ENCODE measurements at places on chromosomes 1 and 21. TPM values are rescaled to one million over a fixed set of nuclear protein-coding genes. Genes with fewer than 3 reads are reported as not detected.

- peak; percentile 74 for DNase-seq
Observed at GRCh38 chr1:206734499-206735142, 36.0 kb upstream of the IL19 start.

- no peak for DNase-seq
Observed at GRCh38 chr1:58248791-58249190, 297.7 kb downstream of the OMA1 start.

DNA sequence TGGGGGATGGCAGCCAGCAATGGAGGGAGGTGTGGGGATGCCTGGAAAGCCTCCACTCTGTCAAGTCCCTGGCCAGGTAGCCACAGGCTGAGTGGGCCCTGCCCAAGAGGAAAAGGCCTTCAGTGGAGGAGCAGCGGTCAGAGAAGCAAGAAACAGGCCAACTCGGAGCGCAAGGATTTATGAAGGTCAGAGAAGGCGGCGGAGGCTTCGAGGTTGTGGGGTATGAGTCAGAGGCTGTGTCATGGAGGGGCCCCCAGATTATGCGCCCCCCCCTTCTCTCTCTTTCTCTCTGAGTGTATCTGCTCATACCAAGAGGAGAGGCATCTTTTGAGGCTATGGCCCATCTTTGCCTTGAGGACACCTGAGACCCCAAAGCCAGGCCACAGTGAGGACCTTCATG, 99.5 kb downstream of the CASZ1 start:
- DNase-seq = no peak

SFT2D2 gene
- 60.2 TPM for total RNA-seq

DNA sequence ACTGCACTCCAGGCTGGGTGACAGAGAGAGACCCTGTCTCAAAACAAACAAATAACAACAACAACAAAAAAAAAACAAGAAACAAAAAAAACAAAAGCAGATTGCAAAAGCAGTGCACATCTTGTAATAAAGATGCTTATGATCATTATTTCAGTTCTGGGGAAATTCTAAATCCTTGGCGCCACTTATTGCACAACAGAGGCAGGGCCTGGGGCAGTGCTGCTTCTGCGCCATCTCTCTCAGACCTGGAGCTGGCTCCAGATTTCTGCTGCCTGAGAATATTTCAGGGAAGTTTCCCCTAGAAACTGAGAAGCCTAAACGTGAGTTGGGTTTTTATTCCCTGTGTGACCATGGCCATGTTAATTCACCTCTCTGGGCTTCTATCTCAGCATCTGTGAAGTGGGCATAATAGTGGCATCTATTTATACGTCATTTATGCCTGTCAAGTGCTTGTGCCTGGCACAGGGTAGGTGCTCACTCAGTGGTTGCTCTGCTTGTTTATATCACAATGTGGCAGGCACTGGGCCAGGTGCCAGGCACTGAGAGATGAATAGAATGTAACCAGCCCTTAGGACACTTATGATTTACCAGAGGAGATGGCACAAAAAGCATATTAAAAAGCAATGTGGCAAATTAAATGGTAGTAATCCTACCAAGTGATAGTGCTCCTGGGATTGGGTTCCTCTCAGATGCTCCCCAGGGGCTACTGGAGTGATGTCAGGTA, 67.9 kb downstream of the MDM4 start:
- no peak for DNase-seq

DNA sequence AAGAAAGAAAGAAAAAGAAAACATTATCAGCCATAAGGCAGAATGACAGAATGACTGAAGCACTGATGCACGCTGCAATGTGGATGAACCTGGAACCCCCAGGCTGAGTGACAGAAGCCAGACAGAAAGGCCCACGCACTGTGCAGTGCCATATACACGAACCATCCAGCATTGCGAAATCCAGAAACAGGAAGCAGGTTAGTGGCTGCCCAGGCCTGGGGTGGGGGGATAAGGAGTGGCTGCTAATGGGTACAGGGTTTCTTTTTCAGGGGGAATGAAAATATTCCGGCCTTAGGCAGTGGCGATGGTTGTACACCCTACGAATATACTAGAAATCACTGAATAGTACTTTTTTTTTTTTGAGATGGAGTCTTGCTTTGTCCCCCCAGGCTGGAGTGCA, 57.0 kb downstream of the CHD5 start:
- no peak for DNase-seq

DNA sequence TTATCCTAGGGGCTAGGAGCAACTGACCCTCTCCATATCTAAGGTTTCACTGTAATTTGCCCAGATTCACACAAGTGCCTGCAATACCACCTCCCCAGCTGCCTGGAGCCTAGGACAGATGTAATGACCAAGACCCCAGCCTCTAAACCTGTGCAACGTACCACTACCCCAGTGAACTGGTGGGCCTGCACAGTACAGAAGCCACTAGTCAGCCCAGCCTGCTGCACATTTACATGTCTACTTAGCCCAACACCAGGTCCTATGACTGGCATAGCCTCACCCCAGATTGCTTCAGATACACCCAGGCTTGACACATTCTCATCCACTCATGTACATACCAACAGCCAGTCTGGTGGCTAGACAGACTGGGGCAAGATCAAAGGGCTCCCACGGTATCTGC, 1336.6 kb downstream of the BRINP3 start:
- DNase-seq = no peak

DNA sequence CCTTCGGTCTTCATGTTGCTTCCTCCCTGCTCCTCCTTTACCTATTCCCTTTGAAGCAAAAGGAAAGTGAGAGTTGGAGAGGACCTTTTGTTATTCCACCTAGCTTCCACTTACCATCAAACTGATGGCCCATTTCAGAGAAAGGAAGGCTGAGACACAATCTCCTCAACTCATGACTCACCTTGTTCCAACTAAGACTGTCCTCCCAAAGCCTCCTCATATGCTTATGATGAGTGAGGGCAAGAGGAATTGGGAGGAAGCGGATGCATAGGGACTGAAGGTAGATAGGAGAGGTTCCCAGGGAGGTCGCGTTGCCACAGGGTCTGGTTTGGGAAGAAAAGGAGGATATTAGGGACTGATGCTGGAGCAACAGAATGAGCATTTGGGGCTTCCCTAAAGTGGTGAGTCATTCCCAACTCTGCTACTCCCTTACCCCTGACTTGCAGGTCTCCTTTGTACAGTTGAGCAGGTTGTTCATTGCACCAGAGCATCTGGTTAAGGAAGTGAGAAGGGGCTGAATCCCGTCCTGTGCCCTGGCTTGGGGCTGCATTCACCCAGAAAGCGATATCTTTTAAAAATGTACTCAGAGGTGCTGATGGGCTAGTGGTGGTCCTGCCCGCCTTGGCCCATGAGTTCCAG, 35.0 kb downstream of the LGR6 start:
- DNase-seq = no peak

PPP1R12B gene
- 21.9 TPM for total RNA-seq

S100A7A gene
- not detected for total RNA-seq

GRCh38 chr1:214380396-214380795, 99.4 kb downstream of the SMYD2 start:
- DNase-seq = no peak

- DNase-seq = no peak
Observed at GRCh38 chr1:19029191-19030085, 73.0 kb upstream of the IFFO2 start.

DNA sequence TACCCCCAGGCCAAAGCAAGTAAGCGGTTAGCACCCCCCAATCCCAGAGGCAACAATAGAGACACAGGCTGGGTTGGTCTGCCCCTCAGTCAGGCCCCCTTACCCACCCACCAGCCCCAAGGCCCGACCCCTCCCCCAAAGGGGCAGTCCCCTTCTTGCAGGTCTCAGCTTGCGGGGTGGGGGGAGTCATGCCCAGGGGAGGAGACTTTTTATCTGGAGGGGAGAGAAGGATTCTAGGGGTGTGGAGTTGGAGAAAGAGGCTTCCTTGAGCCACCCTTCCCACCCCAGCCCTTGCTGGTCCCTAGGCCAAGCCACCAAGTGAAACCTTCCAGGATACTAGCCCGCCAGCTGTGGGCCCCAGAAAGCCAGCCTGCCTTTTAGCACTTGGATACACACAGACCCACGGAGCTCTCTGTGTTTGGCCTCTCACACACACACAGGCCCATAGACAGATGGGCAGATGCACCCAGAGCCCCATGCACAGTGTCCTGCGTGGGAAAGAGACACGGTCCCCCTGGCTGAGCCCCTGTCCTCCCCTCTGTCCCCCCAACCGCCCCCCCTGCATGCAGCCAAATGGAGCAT, 7.1 kb downstream of the TMEM54 start:
- DNase-seq = no peak

- DNase-seq = no peak
Observed at GRCh38 chr1:229507502-229507901, 639 bp downstream of the NUP133 start.

DNA sequence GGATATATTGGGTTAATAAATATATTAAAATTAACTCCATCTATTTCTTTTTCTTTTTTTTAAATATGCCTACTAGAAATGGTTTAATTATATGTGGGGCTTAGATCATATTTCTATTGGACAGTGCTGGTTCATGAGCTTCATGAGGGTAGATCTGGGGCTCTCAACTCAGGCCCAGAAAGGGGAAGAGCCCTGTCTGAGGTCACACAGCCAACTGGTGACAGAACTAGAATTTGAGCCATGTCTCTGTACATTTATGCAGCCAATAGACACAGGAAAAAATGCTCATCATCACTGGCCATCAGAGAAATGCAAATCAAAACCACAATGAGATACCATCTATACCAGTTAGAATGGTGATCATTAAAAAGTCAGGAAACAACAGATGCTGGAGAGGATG, 5.1 kb upstream of the EPHB2 start:
- DNase-seq = no peak

DNA sequence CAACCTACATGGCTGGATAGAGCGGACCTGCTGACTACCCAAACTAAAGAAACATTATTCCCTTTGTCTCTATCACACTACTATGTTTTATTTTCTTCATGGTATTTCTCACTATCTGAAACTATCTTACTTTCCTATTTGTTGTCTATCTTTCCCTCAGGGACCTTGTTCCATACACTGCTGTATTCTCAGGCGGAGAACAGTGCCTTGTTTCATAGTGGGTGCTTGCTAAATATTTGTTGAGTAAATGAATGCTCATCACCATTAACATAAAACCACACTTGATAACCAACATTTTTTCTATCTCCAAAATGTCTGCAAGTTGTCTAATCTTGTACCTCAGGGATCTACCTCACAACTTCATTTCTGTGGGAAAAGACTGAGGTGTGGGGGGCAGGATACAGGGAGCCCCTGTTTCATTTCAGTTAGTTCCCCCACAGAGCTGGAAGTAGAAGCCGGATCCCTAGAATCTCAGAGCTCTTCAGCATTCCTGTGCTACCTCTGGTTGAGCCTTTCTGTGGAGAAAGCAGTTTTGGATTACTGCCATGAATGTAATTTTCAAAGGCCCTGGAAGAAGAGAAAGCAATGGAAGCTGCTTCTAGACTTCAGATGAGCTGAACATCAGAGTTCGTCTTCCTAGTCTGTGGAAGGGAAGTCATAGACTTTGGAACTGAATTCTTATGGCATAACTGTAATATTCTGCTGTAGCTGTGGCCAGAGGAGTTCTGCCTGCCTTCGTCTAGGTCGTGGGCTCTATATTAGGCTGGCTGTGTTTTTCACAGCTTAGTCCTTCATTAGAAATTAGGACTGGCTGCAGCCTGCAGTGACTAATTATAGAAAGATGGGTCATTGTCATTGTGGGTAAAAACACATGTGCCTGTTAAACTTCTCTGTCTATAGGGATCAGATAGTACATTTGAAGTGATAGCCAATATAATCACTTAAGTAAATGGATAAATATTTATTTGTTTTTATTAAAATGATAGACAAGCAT, 293.2 kb upstream of the SGIP1 start:
- DNase-seq = no peak

- peak; percentile 56 for DNase-seq
Observed at GRCh38 chr1:16905110-16905867, 9.5 kb downstream of the RNU1-2 start.

ST3GAL3 gene
- 23.3 TPM for total RNA-seq

SYPL2 gene
- not detected for total RNA-seq

DNA sequence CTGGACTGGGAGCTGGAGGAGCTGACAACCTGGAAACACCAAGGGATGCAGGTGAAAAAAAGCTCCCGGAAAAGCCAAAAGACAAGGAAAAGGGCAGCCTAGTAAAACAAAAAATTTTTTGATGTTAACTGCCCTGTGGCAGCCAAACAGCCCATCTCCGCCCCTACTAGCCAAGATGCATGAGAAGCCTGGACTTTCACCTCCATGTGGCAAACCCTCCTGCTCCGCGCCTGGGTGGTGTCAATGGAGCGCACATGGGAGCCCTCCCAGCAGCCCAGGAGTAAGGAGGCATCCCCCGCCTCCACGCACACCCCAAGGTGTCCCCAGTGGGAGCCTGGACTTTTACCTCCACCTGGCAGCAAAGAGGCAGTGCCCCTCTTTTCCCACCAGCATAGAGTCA, 30.5 kb downstream of the LEMD1 start:
- no peak for DNase-seq

- no peak for DNase-seq
Observed at GRCh38 chr1:228225165-228225710, 17.4 kb downstream of the OBSCN start.

GRCh38 chr1:103170609-103171008, 62.3 kb upstream of the COL11A1 start:
- no peak for DNase-seq

GRCh38 chr1:217506878-217507277, 124.0 kb downstream of the GPATCH2 start:
- no peak for DNase-seq

GRCh38 chr1:243748706-243749283, 101.2 kb downstream of the AKT3 start:
- peak; percentile 50 for DNase-seq

FCRL5 gene
- total RNA-seq = 0.11 TPM

- no peak for DNase-seq
Observed at GRCh38 chr1:199490769-199491527, 536.6 kb upstream of the NR5A2 start.

DNA sequence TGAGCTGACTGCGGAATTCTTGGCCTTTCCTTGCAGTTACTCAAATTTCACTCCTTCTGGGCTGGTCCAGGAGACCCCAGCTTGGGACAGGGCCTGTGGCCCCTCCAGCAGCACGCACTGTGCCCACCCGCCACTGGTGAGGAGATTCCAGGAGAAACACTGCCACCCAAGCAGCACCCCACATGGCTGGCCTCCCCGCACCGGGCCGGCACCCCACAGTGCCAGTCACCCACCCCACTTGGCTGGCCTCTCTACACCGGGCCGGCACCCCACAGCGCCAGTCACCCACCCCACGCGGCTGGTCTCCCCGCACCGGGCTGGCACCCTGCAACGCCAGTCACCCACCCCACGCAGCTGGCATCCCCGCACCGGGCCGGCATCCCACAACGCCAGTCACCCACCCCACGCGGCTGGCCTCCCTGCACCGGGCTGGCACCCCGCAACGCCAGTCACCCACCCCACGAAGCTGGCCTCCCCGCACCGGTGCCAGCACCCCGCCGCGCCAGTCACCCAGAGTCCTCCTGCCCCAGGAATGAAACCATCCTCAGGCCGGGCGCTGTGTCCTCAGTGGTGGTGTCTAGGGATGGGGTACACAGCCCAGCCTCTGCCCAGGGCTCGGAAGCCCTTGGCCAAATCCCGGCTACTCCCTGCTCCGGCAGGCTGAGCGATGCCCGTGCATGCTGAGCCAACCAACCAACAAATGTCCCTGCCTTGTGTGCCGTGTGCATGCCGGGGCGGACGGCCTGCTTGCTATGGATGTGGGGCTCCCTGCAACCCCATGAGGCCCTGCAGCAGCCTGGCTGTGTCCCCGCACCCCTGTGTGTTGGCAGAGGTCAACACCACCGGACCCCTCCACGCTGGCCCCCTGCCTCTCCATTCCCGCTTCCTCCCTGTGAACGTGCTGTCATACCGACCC, 38.6 kb upstream of the TSPEAR start:
- DNase-seq = no peak

Data from activated CD8-positive, alpha-beta T cell treated with anti-CD3 and anti-CD28 coated beads, Interleukin-2, amount 10 ng/mL, durations not matched to agents 7 days and 5 days (primary cell).